Activated CD4-positive, alpha-beta T cell treated with anti-CD3 and anti-CD28 coated beads, Interleukin-2, amount 10 ng/mL, durations not matched to agents 24 days and 14 days (primary cell): ENCODE measurements at places on chromosomes 6 and 20. TPM values are rescaled to one million over a fixed set of nuclear protein-coding genes. Genes with fewer than 3 reads are reported as not detected.

The TGM3 gene
- not detected in 2 replicates for total RNA-seq

DNA sequence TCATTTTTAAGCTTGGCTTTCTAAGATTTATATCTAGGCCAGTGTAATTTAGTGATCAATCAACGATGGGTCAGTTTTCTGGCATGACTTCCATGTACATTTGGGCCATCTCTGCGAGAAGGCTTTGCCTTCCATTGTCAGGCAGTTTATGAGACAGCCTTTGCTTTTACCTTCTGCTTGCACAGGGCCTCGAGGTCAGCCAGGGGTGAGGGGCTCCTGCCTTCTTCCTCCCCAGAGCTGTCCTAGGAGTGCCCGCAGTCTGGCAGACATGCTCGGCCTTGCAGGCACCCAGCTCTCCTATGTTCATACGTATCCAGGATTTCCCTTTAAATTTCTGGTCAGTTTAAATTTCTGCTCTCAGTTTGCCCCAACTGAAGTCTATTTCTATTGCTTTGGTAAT, 367.2 kb downstream of the SMOC2 start:
- DNase-seq, result no peak
- H3K4me1 ChIP-seq, result no peaks in the 10 kb centered on the region
- H3K27me3 ChIP-seq, result no peaks in the 10 kb centered on the region

The EPB41L1 gene
- total RNA-seq, result 0.09 and 0.19 TPM in 2 replicates

The SYS1 gene
- 24.4 and 26.2 TPM in 2 replicates for total RNA-seq

The GPLD1 gene
- total RNA-seq, result 0.17 and 0.44 TPM in 2 replicates

The RPL10A gene
- 1,702 and 1,710 TPM in 2 replicates for total RNA-seq

The CDH26 gene
- total RNA-seq, result 0.47 and 0.71 TPM in 2 replicates

- no peak for DNase-seq
- H3K27me3 ChIP-seq, result no peaks in the 10 kb centered on the region
- H3K27ac ChIP-seq, result no peak overlapping the region
These were observed 56.2 kb downstream of the CTCFL start for GRCh38 chr20:57468523-57469417.
